Non-pigmented ciliary epithelial cell (primary cell): ENCODE measurements at places on chromosomes 11 and 22.

- no peak for DNase-seq
Measured at GRCh38 chr11:119297938-119298337, 19.0 kb downstream of the MCAM start.

- no peak for DNase-seq
Measured at GRCh38 chr22:41273128-41273527, 12.9 kb downstream of the RANGAP1 start.

DNA sequence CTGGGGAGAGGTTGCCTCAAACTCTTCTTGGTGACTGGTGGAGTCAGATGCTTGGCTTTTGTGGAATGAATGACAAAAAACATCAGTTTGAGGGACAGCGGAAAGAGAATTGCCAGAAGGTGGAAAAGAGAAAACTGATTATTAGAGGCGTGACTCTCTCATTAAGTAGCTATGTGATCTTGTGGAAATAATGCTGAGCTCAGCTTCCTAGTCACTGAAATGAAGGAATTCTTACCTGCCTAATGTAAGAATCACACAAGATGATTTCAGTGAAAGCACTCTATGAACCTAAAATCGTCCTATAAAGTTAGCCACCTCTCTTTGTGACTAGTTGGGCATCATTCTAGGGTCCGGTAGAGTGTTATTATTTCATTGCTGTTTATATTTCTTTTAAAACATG lies 498.8 kb downstream of the TMEM135 start:
- DNase-seq = no peak

GRCh38 chr22:41833369-41834004 lies 582 bp downstream of the SREBF2 start:
- no peak for DNase-seq

- DNase-seq = no peak
Measured at GRCh38 chr11:63493127-63493526, 2.2 kb upstream of the PLAAT5 start.

GRCh38 chr11:14189874-14190273 lies 169.1 kb downstream of the RRAS2 start:
- no peak for DNase-seq

DNA sequence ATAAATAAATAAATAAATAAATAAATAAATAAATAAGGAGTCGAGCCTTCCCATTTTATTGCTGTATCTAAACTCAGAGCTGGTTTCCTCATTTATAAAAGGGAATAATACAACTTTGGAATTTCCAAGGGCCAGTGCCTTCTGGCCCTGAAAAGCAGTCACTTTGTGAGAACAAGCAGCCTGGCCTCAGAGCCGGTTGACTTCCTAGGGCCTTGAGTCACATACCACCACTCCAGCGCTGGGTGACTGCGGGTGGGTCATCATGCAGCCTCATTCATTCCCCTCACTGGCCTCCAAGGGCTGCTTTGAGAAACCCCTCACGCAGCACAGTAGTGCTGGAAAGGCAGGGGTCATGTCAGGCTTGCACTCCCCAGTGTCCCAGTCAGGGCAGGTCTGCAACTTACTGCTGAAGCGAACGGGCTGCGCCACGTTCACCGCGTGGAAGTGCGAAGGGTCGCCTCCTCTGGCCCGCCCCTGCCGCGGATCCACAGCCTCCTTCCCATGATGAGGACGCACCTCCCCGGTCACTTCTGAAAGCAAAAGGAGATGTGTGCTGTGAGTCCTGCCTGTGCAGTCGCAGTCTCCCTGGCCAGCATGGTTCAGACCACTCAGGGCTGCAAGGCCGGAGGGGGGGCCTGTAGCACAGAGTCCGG lies 54.4 kb downstream of the DGCR2 start:
- no peak for DNase-seq

DNA sequence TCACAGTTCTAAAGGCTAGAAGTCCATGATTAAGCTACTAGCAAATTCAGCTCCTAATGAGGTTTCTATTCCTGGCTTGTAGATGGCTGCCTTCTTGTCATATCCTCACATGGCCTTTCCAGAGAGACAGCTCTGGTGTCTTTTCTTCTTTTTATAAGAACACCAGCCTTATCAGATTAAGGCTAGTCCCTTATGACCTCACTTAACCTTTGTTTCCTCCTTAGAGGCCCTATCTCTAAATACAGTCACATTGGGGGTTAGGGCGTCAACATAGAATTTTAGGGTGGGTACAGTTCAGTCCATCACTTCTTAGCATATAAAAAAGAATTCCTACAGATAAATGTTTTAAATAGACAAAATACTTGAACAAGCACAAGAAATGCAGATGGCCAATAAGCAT lies 18.2 kb upstream of the CLPB start:
- DNase-seq = no peak

- DNase-seq = no peak
Measured at GRCh38 chr11:96306600-96306932, 36.4 kb downstream of the MAML2 start.

DNA sequence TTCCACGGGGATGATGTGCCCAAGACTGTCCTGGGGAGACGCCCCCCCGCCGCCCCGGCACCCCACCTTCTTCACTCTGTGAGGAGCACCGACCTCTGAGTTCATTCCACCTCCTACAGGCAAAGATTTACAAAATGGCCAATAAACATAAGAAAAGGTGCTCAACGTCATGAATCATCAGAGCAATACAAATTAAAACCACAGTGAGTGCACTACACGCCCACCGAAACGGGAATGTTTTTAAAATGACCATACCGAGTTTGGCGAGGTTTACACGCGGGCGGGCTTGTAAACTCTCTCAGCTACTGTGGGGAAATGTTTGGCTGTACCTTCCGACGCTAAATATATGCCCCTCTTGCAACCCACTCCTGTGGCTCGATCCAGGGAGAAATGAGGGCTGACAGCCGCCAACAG lies 7.9 kb downstream of the NPTXR start:
- peak; percentile 17 for DNase-seq

- peak; percentile 23 for DNase-seq
Measured at GRCh38 chr22:46797355-46797754, 34.9 kb downstream of the TBC1D22A start.
